Cardiac muscle cell (in vitro differentiated cells and primary cell): ENCODE measurements at places on chromosomes 12 and 14. TPM values are rescaled to one million over a fixed set of nuclear protein-coding genes. Genes with fewer than 3 reads are reported as not detected.

The CORO1C gene
- total RNA-seq = 48.0 and 65.4 TPM in 2 replicates

The GPR33 gene
- not detected in 2 replicates for total RNA-seq

The CCDC198 gene
- total RNA-seq = not detected in 2 replicates

The DPY19L2 gene
- 13.0 and 25.9 TPM in 2 replicates for total RNA-seq

The LHX5 gene
- total RNA-seq = not detected in 2 replicates

The GAS2L3 gene
- total RNA-seq = 1.1 and 13.9 TPM in 2 replicates

The NDRG2 gene
- 218 and 234 TPM in 2 replicates for total RNA-seq

The IL22 gene
- total RNA-seq = not detected in 2 replicates

The CLEC12A gene
- not detected in 2 replicates for total RNA-seq

The NFKBIA gene
- total RNA-seq = 99.6 and 148 TPM in 2 replicates

The PGF gene
- total RNA-seq = 14.2 and 18.1 TPM in 2 replicates

The PLBD1 gene
- 3.7 and 10.0 TPM in 2 replicates for total RNA-seq

The SIRT4 gene
- 7.4 and 10.3 TPM in 2 replicates for total RNA-seq

The ESPL1 gene
- total RNA-seq = 7.8 and 23.9 TPM in 2 replicates

The COCH gene
- 1.1 and 3.2 TPM in 2 replicates for total RNA-seq

The SMOC1 gene
- total RNA-seq = 10.0 and 24.7 TPM in 2 replicates

The PPFIA2 gene
- 18.7 and 53.5 TPM in 2 replicates for total RNA-seq

The CCDC197 gene
- total RNA-seq = not detected in 2 replicates

The NINJ2 gene
- 1.4 TPM in 1 of 2 replicates, not detected in the other for total RNA-seq

The TAS2R50 gene
- 1.1 and 1.9 TPM in 2 replicates for total RNA-seq

The TAS2R46 gene
- total RNA-seq = 0.42 and 0.63 TPM in 2 replicates

The KITLG gene
- total RNA-seq = 1.1 TPM in 2 replicates

The PROX2 gene
- total RNA-seq = not detected in 2 replicates

The OTUB2 gene
- 2.4 and 4.1 TPM in 2 replicates for total RNA-seq

The DEGS2 gene
- total RNA-seq = 0.49 and 2.7 TPM in 2 replicates

The TAS2R8 gene
- 0.45 TPM in 1 of 2 replicates, not detected in the other for total RNA-seq

The DAD1 gene
- total RNA-seq = 103 and 188 TPM in 2 replicates

The COX6A1 gene
- total RNA-seq = 759 and 1,227 TPM in 2 replicates

The SLC24A4 gene
- total RNA-seq = 0.09 TPM in 1 of 2 replicates, not detected in the other

The METTL1 gene
- total RNA-seq = 8.1 and 11.9 TPM in 2 replicates

The AQP6 gene
- total RNA-seq = 1.8 TPM in 1 of 2 replicates, not detected in the other

The CHGA gene
- total RNA-seq = 0.21 TPM in 1 of 2 replicates, not detected in the other

The EFS gene
- 20.5 and 36.6 TPM in 2 replicates for total RNA-seq

The C12orf54 gene
- total RNA-seq = not detected in 2 replicates

The SLC5A8 gene
- total RNA-seq = not detected in 2 replicates

The FAM186B gene
- total RNA-seq = 0.21 and 1.6 TPM in 2 replicates

The KLRB1 gene
- total RNA-seq = not detected in 2 replicates

The KCNH3 gene
- 0.86 and 1.0 TPM in 2 replicates for total RNA-seq

The KRT85 gene
- 0.12 TPM in 1 of 2 replicates, not detected in the other for total RNA-seq

The NR1H4 gene
- total RNA-seq = not detected in 2 replicates

The GPR135 gene
- 5.6 and 11.0 TPM in 2 replicates for total RNA-seq

The GPR84 gene
- 0.09 TPM in 1 of 2 replicates, not detected in the other for total RNA-seq

The UBE3B gene
- 44.3 and 73.5 TPM in 2 replicates for total RNA-seq

The NOC4L gene
- total RNA-seq = 17.1 and 20.5 TPM in 2 replicates

The COX8C gene
- not detected in 2 replicates for total RNA-seq

The TWF1 gene
- 31.2 and 31.6 TPM in 2 replicates for total RNA-seq

The SERPINA3 gene
- not detected in 2 replicates for total RNA-seq

The PRR4 gene
- total RNA-seq = 0.67 and 8.8 TPM in 2 replicates

The BRF1 gene
- 43.9 and 82.2 TPM in 2 replicates for total RNA-seq

The IRF2BPL gene
- 128 and 185 TPM in 2 replicates for total RNA-seq

The PLA2G1B gene
- total RNA-seq = not detected in 2 replicates

The PPP1R36 gene
- 0.53 TPM in 1 of 2 replicates, not detected in the other for total RNA-seq

The SLCO1B1 gene
- total RNA-seq = not detected in 2 replicates

The FGF23 gene
- 0.86 and 2.4 TPM in 2 replicates for total RNA-seq

The SPATS2 gene
- 23.3 and 31.0 TPM in 2 replicates for total RNA-seq

The STXBP6 gene
- 3.2 and 6.4 TPM in 2 replicates for total RNA-seq
